ENCODE measurements at places on chromosomes 3 and 15.

GRCh38 chr3:16916840-16917239 is 32.1 kb downstream of the PLCL2 start:
- DNase-seq, result no peak

DNA sequence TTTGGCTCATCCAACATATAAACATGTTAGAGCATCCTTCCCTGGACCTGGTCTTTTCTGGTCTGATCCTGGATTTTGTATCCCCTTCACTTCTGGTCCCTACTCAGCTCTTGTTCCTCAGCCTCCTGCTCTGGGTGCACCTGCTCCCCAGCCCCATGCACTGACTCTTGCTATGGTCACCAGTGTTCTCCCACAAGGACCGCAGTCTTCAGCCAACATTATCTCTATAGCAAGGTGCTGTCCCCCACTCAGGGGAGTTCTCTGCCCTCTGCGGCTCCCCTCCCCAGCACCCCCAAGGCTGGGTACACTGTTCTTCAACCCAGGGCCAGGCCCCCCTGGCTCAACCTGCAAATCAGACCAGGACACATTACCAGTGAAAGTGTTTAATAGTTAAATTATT is 80.2 kb downstream of the SEC22A start:
- no peak for DNase-seq

- no peak for DNase-seq
These were observed 107.1 kb upstream of the MELTF start for GRCh38 chr3:197136744-197137143.

DNA sequence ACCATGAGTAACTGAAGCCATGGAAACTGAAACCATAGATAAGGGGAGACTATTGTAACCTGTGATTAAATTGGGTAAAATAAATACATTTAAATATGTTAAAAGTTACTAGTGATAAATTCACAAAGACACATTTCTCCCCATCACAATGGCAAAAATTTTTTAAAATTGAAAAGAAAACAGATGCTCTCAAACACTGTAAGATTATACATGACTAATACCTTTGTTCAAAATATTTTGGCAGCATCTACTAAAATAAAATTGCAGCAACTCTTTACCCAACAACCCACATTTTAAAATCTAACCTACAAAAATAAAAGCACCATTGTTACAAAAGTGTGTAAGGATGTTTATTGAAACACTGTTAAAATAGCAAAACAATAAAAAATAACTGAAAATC is 93.3 kb downstream of the CLASP2 start:
- DNase-seq, result no peak

DNA sequence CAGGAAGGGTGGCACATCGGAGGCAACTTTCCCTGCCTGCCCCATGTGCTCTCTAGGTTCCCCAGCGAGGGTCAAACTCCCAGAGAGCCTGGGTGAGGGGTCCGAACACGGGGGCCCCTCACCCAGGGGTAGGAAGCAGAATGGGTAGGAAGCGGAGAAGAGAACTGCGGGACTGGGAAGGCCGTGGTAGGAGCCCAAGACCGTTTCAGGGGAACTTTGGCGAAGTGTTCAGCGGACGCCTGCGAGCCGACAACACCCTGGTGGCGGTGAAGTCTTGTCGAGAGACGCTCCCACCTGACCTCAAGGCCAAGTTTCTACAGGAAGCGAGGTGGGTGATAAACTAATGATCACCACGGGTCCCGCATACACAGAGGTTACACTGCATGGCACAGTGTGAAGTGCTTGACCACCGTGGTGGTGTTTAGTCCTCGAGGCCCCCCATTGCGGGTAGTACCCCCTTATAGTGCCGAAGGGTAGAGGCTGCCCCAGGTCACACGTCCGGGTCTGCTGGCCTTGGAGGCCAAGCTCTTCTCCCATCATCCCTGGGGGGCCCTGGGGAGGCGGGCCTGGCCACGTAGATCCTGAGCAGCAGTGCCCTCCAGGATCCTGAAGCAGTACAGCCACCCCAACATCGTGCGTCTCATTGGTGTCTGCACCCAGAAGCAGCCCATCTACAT is 8.3 kb downstream of the FES start:
- DNase-seq, result no peak

All from activated gamma-delta T cell treated with anti-CD3 and anti-CD28 coated beads, Interleukin-2, amount 50 U/mL, for 16 hours (primary cell).